Right renal cortex interstitium (tissue), 3 donors: ENCODE measurements at places on chromosomes 5 and 9. TPM values are rescaled to one million over a fixed set of nuclear protein-coding genes. Genes with fewer than 3 reads are reported as not detected.

GRCh38 chr9:4086119-4087090, 213.5 kb downstream of the GLIS3 start:
- DNase-seq = no peak

DNA sequence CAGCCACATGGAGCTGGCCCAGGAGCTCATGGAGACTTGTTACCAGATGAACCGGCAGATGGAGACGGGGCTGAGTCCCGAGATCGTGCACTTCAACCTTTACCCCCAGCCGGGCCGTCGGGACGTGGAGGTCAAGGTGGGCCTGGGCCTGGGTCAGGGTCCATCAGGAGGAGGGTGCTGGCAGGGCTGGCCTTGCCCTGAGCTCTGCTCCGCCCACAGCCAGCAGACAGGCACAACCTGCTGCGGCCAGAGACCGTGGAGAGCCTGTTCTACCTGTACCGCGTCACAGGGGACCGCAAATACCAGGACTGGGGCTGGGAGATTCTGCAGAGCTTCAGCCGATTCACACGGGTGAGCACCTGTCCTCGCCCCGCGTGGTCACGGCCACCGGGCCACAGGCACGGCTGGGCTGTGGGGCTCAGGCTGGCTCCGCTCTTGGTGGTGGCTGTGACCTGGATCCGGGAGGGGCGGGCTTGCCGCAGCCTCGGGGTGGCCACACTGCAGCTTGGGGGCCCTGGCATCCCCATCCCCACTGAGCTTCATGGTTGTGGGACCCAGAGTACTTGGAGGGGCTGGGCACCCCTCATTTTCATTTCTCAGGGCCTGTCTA, 7.1 kb downstream of the DPP7 start:
- DNase-seq = no peak

DNA sequence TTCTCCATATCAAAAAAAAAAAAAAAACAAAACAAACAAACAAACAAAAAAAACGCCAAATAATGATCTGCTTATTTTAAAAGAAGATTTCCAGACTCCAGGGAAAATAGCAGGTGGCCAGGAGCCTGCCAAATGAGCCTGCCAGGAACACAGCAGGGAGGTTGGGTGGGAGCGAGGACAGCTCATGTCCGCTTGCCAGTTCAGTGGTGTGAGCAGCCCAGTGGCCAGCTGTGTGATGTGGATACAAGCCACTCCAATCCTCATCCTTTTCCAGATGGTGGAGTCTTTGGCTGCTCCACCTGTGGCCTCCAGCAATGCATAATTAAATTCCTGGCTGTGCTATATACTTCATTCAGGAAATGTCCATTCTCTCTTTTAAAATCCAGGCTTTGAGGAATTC, 1025.1 kb upstream of the C9orf72 start:
- no peak for DNase-seq

GRCh38 chr5:132525299-132525724, 18.0 kb downstream of the IL5 start:
- DNase-seq = no peak

- no peak for DNase-seq
Observed at GRCh38 chr5:142385194-142385593, 60.4 kb upstream of the SPRY4 start.

DNA sequence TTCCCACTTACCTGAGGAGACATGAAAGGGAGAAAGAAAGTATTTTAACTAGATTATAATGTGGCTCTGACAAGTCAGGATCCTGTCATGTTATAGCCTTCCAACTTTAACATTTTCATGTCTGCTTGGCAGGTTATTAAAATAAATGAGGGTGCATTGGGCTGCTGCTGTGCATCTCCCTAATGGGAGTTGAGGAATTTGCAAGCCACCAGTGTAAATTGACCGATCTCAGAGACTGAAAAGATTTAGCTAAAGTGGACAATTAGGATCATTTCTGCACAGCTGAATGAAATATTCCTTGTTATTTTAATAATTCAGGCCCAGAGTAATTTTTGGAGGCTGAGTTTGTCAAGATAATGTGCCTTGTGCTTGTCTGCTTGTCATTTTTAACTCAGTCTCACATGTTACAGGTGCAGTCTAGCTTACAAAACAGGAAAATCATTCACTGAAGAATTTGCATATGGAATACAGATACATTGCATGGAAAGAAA, 366.3 kb upstream of the ADAMTS16 start:
- no peak for DNase-seq

GRCh38 chr9:92488681-92489550, 6.6 kb upstream of the ASPN start:
- DNase-seq = no peak

- no peak for DNase-seq
Observed at GRCh38 chr5:74870299-74871067, 4.3 kb upstream of the FAM169A start.

Gene TAF11L10
- polyA plus RNA-seq = not detected

Gene ADGRD2
- not detected for polyA plus RNA-seq

Gene ADAMTSL2
- 1.4 TPM for polyA plus RNA-seq

Gene HMCN2
- polyA plus RNA-seq = 0.86 TPM

Gene VLDLR
- polyA plus RNA-seq = 27.0 TPM
